ENCODE measurements at places on chromosomes 6 and 20.

- no peak for DNase-seq
Observed at GRCh38 chr20:59217794-59218280, 54.2 kb downstream of the ZNF831 start.

GRCh38 chr6:144406796-144407195 lies 121.7 kb downstream of the UTRN start:
- no peak for DNase-seq

DNA sequence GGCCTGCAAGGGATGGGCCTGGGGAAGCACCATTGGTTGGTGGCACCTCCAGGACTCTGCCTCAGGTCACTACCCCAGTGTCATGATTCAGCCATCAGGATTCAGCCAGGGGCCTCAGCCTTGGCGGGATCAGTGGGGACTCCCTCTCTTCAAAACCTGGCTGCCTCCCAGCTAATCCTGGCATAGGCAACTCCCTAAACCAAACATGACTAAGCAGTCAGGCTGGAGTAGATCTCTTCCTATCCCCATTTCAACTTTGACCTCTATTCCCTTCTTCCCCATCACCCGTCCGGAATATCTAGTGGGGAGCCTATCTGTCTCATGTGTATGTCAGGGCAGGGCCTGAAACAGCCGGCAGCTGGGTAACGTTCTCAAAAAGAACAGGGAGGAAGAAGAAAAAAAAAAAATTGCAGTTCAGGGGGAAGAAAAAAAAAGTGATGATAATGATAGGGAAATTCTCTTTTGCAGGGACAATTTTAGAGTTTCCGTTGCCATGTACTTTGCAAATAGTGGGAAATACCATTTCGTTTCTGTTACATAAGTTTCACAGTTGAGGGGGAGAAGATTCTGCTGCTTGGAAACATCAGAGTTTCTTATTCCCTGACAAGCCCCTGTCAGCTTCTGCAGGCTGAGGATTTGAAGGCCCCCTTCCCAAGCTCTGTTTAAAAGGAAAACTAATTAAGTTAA lies 4.1 kb upstream of the PREX1 start:
- no peak for DNase-seq

DNA sequence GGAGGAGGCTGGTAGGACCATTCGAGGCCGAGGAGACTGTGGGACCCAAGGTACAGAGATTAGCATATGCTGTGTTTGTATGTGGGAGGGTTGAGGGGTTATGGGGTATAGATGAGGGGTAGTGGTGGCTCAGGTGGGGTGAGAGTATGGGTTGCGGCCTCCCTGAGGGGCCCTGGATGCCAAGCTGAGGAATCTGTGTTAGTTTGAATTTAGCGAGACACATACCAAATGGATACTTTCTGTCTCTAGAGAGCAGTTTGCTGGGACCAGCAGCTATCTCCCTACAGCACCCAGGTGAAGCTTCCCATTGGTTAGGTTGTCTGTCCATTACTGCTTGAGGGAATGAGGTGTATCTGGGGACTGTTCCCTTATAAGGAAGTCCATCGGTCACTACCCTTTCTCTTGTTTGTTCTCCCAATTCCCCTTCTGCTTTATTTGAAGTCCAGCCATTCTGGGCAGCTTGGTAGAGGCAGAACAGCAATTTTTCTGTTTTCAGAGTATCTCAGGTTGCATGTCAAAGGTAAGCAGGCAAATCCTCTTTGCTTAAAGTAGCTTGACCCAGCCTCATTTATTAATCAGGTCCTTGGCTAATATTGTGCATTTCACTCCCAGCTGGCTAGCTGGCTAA lies 15.2 kb downstream of the CHMP4B start:
- no peak for DNase-seq

DNA sequence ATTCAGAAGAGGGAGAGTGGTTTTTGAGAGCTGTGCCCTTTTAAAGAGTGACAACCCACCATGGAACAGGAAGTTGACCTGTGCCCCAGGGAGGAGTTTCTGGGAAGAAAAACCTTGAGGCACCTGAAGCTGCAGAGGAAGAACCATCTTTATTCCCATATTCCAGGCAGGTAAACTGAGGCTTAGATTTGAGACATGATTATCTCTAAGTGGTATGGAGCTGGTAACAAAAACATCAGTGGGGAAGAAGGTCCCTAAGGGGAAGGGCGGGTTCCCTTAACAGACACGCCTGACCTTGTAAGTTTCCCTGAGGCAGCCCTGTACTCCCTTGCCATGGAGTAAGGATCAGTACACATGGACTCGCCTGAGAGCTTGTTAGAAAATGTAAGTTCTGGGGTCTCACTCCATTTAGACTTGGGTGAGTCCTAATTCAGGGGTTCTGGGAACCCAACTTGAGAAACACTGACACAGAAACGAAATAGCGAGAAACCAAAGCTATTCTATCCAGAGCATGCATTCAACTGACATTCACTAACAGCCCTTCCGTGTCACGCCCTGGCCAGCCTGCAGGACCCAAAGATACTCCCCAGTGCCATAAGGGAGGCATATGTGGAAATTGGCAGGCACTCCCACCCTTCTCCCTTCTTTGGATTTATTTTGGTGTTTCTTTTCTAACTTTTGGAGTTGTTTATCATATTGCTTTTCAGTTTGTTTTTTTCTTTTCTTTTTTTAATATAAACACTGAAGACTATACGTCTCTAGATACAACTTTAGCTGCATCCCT lies 90.9 kb downstream of the DLGAP4 start:
- no peak for DNase-seq

DNA sequence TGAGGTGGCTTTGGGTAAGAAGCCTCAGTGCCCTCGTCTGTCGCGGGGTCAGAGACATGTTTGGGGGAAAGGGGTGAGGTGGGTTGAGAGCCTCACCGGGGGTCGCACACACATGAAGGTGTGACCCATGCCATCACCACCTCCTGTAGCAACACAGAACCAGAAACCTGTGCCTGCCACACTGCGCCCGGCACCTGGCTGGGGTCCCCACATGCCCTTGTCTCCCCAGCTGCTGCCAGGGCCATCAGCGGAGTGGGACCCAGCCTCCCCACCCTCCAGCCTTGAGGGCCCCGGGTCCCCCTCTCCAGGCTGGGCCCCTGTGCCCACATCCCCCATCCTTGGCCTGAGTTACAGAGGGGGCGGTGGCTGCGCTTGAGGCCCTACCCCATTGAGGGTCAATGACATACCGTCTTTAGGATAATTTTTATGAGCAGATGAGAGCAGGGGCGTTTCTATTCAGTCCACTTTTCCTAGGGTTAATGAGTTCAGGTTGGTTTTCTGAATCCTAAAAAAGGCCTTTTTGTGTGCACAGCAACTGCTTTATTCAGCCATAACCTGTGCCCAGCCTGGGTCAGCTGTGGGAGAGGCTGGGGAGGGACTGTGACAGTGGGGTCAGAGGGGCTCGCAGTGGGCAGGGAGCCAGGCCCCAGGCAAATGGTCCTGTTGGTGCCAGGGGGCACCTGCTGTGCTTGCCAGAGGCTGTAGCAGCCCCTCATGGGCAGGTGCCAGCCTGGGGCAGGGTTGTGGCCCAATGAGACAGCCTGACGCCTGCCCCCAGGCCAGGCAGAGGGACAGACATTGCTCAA lies 19.4 kb downstream of the APCDD1L start:
- no peak for DNase-seq

GRCh38 chr6:90420500-90420899 lies 123.9 kb upstream of the BACH2 start:
- no peak for DNase-seq

DNA sequence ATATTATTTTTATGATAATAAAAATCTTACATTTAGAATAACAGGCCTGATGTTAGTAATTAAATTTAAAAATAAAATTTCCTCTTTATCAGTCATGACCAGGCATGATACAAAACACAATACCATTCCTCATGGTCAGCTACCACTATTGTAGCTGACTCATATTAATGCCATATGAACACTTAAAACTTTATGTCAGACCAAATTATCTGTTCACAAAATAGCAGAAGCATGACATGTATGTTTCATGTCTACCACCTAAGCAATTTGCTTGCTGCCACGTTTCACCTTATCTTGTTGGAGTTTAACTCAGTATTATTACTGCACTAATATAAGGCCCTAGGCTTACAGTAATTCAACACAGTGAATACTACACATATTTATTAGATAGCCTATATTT lies 65.7 kb downstream of the HTR1B start:
- no peak for DNase-seq

DNA sequence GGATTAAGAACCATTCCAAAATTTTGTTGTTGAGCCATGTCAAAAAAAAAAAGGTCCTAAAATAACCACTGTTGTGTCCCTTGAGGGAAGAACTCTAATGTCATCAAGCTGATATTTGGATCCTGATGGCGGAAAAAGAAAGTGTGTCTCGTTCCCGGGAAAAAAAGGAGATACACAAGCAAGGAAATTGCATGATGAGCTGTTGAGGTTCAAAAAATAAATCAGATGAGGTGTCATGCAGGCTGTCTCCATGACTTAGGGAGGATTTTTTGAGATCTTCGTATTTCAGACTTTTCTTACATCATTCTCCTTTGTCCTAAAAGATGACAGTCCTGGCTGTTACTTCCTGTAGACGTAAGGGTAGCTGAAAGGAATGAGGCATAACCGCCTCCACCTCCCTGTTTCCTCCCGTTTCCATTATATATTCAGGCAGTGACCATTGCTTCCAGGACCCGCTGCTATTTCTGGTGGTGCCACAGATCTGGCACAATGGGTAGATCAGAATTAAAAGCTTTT lies 117.3 kb upstream of the TNFAIP3 start:
- DNase-seq: no peak

Data from activated T-helper 1 cell treated with anti-CD3 and anti-CD28 coated beads, Interleukin-2, amount 50 U/mL, for 16 hours (primary cell).